ENCODE measurements at places on chromosomes 2 and 18.

GRCh38 chr2:178109813-178110212 lies 2.4 kb upstream of the RBM45 start:
- no peak for DNase-seq

DNA sequence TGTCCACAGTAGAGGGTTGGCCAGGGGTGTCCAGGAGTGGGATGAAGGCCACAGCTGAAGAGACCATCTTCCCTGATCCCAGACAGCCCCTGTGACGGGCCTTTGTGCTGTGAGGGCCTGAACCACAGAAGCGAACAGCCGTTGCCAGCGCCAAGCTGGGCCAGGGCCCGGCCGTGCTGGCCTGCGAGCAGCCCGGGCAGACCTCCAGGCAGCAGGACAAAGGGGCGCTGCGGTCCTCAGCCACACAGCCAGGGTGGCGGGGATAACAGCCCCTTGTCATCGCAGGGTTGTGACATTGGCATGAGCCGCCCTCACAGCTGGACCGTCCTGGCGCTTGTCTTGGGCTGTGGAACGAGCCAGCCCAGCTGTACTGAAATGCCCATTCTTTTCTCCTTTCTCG lies 161.1 kb downstream of the FAM210A start:
- no peak for DNase-seq

- DNase-seq = no peak
Measured at GRCh38 chr2:233408366-233409285, 54.3 kb downstream of the DGKD start.

- DNase-seq = no peak
Measured at GRCh38 chr2:241505781-241506201, 2.6 kb downstream of the STK25 start.

- no peak for DNase-seq
Measured at GRCh38 chr2:105961599-105962146, 217.0 kb downstream of the NCK2 start.

Measured in stimulated activated CD8-positive, alpha-beta memory T cell treated with anti-CD3 and anti-CD28 coated beads, Interleukin-7, amount 100 ng/mL, for 1 hour (primary cell).